ENCODE measurements at places on chromosomes 13 and 19. TPM values are rescaled to one million over a fixed set of nuclear protein-coding genes. Genes with fewer than 3 reads are reported as not detected.
A peak's percentile ranks its signal among the peaks of the same experiment; 100 is the strongest.

GRCh38 chr13:113882267-113882630 lies 18.4 kb upstream of the GAS6 start:
- H3K4me3 ChIP-seq = no peak overlapping the region
- DNase-seq = peak; percentile 43
- no peaks in the 10 kb centered on the region for H3K36me3 ChIP-seq
- H3K4me1 ChIP-seq = peaks cover 33% of the 10 kb centered on the region
- no peaks in the 10 kb centered on the region for H3K27me3 ChIP-seq
- peak overlapping the region; percentile 66 for H3K27ac ChIP-seq

The DPY19L3 gene
- polyA plus RNA-seq = 4.4 TPM

DNA sequence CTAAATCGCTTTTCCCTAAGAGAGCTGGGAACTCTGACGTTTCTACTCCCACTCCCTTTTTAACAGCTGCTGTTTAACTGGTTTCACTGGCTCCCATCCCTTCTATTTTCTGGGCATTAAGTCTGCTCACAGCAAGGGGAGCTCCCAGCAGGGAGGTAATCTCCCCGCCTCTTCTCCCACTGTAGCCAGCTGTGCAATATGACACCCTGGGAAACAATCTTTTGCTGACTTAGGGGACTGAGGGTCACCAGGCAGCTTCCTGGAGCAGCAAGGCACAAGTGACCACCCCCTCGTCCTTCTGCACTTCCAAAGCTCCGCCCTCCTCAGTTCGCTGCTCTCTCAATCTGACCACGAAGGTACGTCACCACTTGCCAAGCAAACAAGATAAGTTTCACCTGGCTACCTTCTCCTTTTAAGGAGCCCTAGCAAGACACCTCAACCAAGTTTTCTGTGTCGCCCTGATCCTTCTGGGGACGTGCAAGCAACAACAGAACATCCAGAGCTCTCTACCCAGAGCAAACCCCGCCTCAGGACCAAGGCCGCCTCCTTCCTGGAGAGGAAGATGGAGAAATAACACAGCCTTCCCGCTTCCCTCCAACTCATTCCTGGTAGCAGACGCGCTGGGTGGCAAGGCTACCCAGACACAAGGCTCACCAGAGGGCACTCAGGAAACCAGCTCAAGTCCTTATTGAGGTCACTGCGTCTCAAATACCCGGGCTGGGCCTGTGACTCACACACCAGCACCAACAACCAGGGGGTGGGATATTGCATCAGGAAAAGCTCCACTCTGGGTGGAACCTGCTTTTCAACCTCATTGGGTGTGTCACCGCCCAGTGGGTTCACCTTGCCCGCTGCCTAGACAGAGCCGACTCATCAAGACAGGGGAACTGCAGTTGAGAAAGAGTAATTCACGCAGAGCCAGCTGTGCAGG lies 92.4 kb downstream of the STK24 start:
- H3K27me3 ChIP-seq = no peaks in the 10 kb centered on the region
- H3K27ac ChIP-seq = peak overlapping the region; percentile 87
- DNase-seq = peak; percentile 88
- H3K4me1 ChIP-seq = peaks cover 68% of the 10 kb centered on the region

The ZNF837 gene
- polyA plus RNA-seq = 0.33 TPM

DNA sequence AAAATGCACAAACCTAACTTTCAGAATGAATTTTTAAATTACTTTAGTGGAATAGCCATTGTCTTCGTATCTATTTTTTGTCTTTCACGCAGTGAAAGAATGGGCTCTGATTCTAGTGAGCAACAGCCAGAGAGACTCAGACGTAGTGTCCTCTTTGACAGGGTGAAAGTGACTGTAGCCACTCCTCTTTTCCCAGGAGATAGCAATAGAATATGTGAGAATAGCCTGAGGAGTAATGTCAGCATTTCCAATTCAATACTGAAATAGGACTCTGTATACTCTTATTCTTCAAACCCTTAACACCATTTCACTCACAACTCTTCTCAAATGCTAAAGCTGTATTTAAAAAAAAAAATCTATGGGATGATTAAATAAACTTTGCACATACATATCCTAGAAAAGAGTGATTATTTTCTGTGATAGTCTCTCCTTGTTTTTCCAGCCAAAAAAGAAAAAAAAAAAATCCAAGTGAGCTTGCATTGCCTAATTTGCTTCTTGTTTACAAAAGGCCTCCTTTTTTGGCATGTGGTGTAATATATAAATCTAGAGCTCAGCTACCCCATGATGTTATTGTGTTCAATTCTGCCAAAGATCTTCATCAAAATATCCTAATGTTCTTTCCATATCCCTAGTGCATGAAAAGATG lies 626.1 kb upstream of the SLITRK6 start:
- H3K4me3 ChIP-seq = no peak overlapping the region
- H3K27me3 ChIP-seq = no peaks in the 10 kb centered on the region
- no peak overlapping the region for H3K27ac ChIP-seq
- no peaks in the 10 kb centered on the region for H3K4me1 ChIP-seq
- no peak for DNase-seq

- H3K4me1 ChIP-seq = no peaks in the 10 kb centered on the region
- no peak overlapping the region for H3K4me3 ChIP-seq
- no peak overlapping the region for H3K27ac ChIP-seq
- DNase-seq = no peak
- H3K27me3 ChIP-seq = no peaks in the 10 kb centered on the region
Measured at GRCh38 chr19:51119101-51119500, 5.6 kb upstream of the SIGLEC9 start.

The ZNF814 gene
- 12.1 TPM for polyA plus RNA-seq

- peaks cover 6% of the 10 kb centered on the region for H3K4me1 ChIP-seq
- H3K27me3 ChIP-seq = no peaks in the 10 kb centered on the region
- peak overlapping the region; percentile 90 for H3K27ac ChIP-seq
- peak overlapping the region; percentile 77 for H3K4me3 ChIP-seq
Measured at GRCh38 chr19:10431943-10432735, 11.8 kb downstream of the PDE4A start.

All from psoas muscle (tissue), 8 donors.